Sigmoid colon (tissue), 7 donors: ENCODE measurements at places on chromosomes 7 and 10.

DNA sequence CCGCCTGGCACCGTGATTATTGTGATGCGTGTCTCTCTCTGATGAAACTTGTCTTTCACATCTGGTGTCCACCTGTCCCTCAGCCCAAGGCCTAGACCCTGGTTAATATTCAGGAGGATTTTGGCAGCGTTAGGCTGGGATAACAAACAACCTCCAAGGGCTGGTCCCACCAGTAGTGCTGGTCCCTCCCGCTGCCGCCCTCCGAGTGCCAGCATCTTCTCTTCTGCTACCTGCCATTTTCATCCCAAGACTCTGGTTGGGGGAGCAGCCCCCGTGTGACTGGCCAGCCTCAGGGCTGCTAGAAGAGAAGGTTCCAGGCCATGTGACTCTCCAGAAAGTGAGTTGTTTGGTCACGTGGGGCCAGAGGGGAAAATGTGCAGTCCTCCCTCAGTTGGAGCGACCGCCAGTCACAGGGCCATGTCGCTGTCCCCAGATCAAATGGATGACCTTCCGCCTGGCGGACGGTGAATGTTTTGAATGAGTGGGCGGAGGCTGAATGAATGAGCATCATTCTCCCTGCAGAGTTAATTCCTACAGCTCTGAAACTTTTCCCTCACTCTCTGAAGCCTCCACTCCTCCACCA, 479.9 kb upstream of the FOXK1 start:
- no peak for DNase-seq

GRCh38 chr7:53768186-53768585, 732.8 kb downstream of the POM121L12 start:
- DNase-seq, result no peak

GRCh38 chr7:103889451-103889850, 100.0 kb downstream of the RELN start:
- no peak for DNase-seq

GRCh38 chr10:113000876-113001598, 51.0 kb downstream of the TCF7L2 start:
- no peak for DNase-seq

DNA sequence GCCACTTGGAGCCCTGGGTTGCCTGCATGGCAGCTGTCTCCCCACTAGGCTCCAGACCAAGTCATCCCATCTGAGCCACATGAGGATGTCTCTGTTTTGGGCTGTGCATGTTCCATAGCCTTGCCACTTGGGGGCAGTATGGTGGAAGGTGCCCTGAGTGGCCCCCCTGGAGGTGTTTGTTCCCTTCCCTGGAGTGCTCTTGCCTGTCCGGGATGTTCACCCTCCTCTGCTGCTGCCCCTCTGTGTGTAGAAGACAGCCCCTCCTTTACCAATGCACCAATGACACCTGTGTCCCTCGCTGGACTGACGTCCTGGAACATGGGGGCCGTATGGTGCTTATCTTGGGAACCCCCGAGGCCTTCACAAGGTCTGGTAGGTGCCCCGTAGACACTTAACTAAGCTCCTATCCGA, 100.2 kb downstream of the ACTR3B start:
- no peak for DNase-seq
